ENCODE measurements at places on chromosomes 13 and 19.

GRCh38 chr13:105971312-105971711 lies 564.1 kb downstream of the EFNB2 start:
- DNase-seq, result no peak

DNA sequence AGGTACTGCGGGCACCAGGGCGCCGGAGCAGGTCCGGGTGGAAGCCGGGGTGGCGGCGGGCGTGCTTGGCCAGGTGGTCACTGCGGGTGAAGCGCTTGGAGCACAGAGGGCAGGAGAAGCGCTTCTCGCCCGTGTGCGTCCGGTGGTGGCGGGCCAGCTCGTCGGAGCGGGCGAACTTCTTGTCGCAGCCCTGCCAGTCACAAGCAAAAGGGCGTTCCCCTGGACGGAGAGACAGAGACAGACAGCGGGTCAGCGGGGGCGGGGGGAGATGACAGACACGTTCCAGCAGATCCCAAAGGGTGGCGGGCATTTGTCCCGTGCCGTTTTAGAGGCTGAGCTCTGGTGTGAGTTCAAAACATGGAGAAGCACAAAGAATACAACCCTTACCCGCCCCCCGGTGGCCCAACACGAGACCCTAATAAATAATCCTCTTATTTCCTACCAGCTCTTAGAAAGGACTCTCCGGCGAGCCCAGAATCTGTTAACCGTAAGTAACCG lies 6.3 kb upstream of the REXO1 start:
- no peak for DNase-seq

GRCh38 chr19:37699057-37699456 lies 20.5 kb downstream of the ZNF607 start:
- DNase-seq, result no peak

DNA sequence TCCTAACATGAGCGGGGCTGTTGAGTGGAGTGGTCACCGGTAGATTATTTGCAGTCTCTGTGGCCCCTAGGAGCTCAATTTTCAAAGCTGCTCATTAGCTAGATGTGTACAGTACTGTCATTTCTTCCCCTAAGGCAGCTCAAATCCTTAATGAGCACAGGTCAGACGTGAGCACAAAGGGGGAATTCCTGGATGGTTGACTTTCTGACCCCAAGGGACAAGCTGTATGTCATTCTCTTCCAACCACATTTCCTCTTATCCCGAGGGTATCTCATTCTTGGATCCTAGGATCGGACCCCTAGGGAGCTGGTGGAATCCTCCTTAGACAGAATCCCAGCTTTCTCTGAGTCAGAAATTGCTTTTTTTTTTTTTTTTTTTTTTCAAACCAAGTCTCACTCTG lies 5.7 kb upstream of the OR7G3 start:
- DNase-seq, result no peak

DNA sequence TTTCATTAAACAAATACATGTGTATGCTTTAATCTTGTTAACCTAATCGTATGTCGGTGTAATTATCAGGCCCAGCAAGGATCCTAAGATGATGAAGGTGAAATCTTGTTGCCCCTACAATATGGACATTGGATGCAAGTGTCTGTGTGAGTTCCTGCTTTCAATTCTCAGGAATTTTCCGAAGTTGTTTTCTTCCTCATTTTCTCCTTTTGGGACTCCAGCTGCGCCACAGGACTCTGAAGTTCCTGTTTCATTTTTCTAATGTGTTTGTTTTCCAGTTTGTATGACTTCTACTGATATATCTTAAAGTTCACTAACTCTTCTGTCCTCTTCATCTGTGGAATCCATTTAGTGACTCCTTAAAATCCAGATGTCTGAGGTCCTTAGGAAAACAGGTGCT lies 11.9 kb upstream of the OR7D2 start:
- no peak for DNase-seq

Measured in activated CD8-positive, alpha-beta memory T cell treated with anti-CD3 and anti-CD28 coated beads for 24 hours (primary cell).